NCI-H1930 (cell line): ENCODE measurements at places on chromosomes 4 and X.

DNA sequence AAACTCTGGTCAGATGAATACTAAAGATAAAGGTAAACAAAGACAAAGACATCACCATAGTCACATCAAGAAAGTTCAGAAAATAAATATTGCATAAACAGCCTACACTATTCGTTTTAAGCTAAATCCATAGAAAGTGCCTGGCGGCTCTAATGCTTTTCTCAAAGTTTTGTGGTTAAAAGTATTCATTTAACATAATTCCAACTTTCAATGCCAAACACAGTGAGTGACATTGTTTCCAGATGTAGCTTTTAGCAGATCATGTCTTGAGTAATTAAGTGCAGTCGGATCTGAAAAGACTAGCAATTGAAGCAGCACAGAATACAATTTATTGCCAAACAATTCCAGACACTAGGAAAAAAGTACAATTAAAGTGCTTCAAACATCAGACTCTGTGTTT is 287.1 kb upstream of the ADGRL3 start:
- DNase-seq = no peak

GRCh38 chrX:107559506-107559905 is 68.8 kb upstream of the PRPS1 start:
- no peak for DNase-seq

GRCh38 chrX:121010218-121010617 is 24.7 kb upstream of the CT47A1 start:
- DNase-seq = no peak

DNA sequence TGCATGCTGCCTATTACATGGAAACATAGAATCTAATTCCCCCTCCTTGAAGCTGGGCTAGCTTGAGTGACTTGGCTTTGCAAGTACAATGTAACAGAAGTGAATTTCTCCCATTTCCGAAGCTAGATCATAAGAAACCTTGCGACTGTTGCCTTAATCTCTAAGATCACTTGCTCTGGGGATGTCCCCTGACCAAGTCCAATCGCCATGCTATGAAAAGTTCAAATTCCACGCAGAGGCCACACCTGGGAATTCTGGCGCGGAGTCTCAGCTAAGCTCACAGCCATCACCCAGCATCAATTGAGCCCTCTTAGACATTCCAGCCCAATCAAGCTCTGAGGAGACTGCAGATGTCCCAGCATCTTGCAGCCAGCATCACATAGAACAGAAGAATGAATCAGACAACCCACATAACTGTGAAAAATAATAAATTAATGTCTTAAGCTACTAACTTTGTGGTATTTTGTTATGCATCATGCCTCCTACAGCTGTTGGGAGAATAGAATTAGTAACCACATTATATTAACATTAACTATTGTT is 27.0 kb downstream of the GPM6A start:
- DNase-seq = no peak

GRCh38 chr4:40909363-40909876 is 159.7 kb downstream of the NSUN7 start:
- DNase-seq = no peak

DNA sequence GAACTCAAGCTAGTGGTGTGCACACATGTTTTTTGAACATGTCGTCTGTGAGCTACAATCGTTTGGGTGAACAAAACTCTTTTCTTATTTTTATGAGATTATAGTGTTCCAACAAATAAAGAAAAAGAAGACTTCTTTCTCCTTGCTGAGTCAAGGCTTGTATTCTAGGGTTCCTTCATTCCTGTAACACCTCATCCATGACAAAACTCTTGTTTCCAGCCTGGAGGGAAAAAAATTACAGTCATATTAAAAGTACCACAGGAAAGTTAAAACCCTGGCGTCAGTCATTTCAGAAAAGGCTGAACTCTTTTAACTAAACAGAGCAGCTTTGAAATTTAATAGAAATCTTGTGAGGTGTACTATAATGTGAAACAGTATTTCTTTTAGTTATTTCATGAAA is 79.2 kb upstream of the BOD1L1 start:
- DNase-seq = no peak

DNA sequence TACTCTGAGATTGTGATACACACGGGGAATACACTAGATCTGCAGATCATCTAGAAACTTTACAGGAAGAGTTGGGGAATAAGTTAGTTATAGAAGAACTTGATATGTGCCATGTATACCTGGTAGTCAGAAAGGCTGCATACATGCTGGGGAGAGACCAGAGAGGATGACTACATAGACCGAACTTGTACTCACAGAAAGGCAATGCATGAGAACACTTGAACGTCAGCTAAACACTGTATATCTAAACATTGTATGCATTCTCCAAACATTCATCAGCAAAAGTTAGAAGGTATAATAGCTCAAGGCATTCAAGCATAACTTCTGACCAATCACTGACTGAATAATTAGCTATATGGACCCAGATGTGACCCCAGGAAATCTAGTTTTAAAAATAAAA is 78.0 kb upstream of the PDHA2 start:
- no peak for DNase-seq

DNA sequence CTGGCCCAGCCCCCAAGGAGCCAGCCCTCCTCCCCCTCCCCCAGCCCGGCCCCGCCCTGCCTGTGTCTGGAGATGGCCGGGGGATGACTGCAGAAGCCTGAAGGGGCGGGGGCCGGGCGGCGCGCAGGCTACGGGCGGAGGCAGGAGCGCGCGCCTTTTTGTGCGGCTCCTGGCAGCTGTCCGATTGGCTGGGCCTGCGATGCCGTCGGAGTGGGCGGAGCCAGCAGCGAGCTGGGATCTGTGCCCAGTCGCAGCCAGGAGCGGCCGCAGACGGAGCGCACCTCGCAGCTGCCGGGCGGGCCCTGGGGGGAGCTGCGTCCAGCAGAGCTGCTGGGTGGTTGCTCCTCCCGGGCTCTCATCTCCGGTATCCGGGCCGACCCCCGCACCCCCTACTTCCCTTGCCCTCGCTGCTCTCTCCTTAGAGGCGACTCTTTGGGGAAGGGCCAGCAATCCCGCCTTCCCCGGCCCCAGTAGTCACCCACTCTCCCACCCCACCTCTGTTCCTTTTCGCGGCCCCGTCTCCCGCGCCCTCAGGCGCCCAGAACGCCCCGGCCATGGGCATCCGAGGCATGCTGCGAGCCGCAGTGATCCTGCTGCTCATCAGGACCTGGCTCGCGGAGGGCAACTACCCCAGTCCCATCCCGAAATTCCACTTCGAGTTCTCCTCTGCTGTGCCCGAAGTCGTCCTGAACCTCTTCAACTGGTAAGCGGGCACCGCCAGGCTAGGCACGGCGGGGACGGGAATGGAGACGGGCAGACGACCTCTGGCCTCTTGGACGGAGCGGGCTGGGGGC is at the start of gene GABRQ:
TSS of gene GABRQ (plus strand) at position 247 of the 794 bp plus-strand sequence. CDS start at position 555, 308 bp downstream.
- DNase-seq = peak; percentile 17

DNA sequence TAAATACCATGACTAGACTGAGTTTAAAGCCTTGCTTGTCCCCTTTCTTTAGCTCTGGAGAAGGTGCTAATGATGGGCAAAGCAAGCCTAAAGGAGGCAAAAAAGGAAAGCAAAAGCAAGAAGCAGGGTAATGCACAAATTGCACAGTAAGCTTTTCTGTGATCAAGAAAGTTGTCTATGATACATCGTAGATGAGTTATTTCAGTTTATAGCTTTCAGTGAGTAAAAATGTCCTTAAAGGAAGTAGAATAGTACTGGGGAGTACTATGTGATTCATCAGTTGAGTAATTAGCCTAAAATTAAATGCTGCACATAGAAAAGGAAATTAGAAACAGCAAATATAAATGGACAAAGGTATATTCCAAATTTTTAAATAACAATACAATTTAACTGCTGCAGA is 50.2 kb upstream of the PDE5A start:
- DNase-seq = no peak
